Activated CD4-positive, alpha-beta memory T cell treated with anti-CD3 and anti-CD28 coated beads for 36 hours (primary cell): ENCODE measurements at places on chromosomes 13 and 19.

GRCh38 chr13:40377783-40378182 lies 288.7 kb downstream of the FOXO1 start:
- DNase-seq = peak; percentile 65

GRCh38 chr19:51784109-51784785 lies 10.7 kb upstream of the FPR3 start:
- DNase-seq = no peak

DNA sequence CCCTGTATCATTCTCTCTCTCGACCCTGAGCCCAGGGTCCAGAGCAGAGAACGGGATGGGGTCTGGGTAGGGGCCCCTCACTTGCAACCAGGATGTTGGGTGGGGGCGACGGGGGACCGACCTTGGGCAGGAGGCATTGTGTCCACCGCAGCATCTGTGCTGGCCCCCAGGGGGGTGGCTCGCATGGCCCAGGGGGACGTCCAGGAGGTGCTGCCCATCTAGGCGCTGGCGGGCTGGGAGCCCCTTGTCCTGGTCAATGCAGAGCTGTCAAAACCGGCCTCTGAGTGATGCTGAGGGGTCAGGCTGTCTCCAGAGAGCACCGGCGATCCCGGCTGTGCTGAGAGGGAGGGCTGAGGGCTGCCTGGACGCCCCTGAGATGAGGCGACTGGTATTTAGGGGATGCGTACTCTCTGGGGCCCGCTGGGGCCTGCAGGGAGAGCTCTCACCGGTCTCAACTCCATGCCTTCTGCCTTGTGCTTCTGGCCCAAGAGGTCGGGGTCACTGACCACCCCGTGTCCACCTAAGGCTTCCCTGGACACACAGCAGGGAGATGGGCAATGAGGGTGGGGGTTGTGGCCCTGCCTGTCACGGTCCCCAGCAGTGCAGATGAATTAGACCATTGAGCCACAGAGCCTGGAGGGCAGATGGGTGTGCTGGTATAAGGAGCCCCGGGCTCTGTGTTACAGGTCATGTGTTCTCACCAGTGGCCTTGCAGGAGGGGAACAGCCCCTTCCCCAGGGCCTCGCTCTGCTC lies 8.6 kb downstream of the RPS9 start:
- no peak for DNase-seq

DNA sequence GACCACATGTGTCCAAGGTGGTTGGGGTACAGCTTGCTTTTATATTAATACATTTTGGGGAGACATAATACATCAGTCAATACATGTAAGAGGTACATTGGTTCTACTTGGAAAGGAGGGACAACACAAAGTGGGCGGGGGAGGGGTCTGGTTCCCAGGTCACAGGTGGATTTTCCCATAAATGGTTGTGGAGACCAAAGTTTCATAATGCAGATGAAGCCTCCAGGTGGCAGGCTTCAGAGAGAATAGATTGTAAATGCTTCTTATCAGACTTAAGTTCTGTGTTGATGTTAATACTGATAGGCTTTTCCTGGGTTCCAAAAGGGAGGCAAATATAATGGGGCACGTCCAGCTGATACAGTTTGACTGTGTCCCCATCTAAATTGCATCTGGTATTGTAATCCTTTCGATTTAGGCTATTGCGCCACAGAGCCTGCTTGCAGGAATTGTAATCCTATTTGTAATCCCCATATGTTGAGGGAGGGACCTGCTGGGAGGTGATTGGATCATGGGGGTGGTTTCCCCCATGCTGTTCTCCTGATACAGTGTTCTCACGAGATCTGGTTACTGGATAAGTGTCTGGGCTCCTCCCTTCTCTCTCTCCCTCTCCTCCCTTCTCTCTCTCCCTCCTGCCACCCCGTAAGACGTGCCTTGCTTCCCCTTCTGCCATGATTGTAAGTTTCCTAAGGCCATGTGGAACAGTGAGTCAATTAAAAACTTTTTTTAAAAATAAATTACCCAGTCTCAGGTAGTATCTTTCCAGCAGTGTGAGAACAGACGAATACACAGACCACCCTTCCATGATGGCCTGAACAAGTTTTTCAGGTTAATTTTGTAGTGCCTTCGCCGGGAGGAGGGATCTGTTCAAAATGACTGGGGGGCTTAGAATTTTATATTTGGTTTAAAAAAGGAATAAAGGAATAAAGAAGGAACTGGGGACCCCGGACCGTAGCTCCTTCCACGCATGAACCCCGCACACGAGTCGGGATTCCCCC lies 44.9 kb downstream of the ZNF823 start:
- DNase-seq = no peak

GRCh38 chr19:35879770-35880317 lies 11.5 kb downstream of the APLP1 start:
- peak; percentile 90 for DNase-seq

DNA sequence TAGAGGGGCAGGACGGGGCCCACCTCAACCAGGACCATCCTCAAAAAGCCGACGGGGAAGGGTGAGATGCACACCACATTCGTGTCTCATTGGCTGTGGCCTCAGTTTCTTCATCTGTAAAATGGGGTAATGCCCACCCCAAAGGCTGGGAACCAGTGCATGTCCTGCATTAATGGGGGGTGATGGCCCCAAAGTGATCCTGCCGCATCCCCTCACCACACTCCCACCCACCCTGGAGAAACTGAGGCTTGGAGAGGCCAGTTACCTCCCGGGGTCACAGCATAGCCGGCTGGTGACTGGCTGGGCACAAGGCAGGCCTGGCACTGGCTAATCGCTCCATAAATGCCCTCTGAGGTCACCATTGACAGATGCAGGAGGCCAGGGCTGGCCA lies 640 bp upstream of the MIDN start:
- DNase-seq = no peak

GRCh38 chr13:75250526-75251178 lies 231.3 kb downstream of the TBC1D4 start:
- no peak for DNase-seq

GRCh38 chr13:102310691-102311418 lies 91.0 kb downstream of the FGF14 start:
- DNase-seq = no peak

DNA sequence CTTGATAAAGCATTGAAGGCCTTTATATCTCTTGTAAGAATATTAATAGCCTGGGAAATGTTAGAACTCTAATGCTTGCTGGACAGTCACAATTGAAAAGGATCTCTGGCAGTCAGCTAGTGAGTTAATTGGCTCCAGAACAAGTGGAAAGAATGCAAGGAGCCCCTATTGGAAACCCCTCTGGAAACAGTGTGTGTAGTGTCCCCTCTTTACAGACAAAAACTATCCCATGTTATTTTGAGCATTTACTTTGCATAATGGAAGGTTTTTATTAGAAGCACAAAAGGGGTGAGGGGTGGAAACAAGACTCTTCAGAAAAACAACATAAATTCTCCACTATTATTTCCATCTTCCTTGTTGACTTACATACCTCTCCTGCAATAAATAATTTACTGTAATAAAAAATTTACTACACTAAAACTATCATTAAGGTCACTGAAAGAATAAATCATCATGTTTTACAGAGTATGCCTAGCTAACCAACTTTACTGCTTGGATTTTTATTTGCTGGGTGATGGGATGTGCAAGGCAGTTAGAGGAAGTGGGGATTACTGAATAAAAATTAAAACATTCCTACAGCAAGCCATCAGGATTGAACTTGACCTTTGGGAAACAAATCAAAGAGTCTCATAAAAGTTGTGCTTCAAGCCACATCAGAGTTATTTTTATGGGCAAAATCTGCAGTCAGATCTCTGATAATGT lies 610.4 kb downstream of the TBC1D4 start:
- no peak for DNase-seq

GRCh38 chr13:36057041-36057440 lies 74.1 kb downstream of the DCLK1 start:
- no peak for DNase-seq
